ENCODE measurements at places on chromosomes 1 and 21. TPM values are rescaled to one million over a fixed set of nuclear protein-coding genes. Genes with fewer than 3 reads are reported as not detected.

Gene RIMKLA
- 0.18 TPM for total RNA-seq

Gene C1orf115
- 3.5 TPM for total RNA-seq

Gene PRAMEF15
- total RNA-seq = not detected

- no peak for DNase-seq
These were observed 11.0 kb upstream of the PGD start for GRCh38 chr1:10387677-10388386.

- no peak for DNase-seq
These were observed 652 bp downstream of the HAX1 start for GRCh38 chr1:154272999-154273563.
